ENCODE measurements at places on chromosomes 1 and 21.

- no peak for DNase-seq
Observed at GRCh38 chr1:216144661-216145450, 278.4 kb downstream of the USH2A start.

DNA sequence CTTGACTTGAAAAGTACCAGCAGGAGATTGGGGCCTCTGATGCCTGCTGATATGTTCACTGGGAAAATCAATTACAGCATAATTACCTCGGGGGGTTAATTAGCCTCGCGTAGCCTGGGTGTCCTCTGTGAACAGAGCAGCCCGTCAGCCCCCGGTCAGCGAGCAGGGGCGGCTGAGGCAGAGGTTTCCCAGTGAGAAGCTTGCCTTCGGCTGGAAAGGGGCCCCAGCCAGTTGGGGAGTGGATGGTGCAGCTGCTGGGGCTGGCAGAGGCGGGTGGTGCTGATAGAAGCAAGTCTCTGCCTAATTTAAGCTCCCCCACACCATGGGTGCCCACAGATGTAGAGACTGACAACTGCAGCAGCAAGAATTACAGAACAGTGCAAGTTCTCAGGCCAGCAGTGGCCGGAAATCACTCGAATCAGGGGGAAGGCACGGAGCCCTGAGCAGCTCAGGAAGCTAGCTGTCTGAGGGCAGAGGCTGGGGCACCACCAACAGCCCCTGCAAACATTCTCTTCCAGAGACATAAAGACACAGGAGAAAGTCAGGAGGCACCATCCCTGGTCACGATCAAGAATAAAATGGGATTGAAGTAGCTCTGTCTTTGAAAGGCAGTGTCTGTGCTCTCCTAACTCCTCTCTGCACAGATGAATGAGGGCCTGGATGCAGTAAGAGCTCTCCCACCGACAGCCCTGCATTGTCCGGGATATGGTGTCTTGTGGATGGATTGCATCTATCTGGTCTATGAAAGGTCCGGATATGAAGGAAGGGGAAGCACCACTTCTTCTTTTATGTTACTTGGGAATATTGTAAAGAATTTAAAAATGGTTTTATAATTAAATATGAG is 166.5 kb upstream of the CD34 start:
- no peak for DNase-seq

DNA sequence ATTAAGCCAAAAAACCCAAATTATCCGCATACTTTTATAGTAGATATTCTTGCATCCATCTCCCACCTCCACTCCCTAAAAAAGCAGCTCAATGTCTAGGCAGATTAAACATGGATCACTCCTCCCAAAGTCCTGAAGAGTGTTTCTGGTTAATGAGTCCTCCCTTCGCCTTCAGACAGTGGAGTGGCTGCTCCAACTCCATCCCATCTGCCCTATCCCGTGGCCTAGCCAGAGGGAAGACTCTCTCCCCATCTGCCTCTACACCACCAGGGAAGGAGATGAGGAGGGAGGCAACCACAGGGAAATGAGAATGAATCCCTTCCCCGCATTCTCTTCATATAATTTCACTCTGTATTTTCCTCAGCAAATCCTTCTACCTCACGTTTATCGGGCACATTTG is 103.8 kb downstream of the SLC45A1 start:
- DNase-seq: no peak

DNA sequence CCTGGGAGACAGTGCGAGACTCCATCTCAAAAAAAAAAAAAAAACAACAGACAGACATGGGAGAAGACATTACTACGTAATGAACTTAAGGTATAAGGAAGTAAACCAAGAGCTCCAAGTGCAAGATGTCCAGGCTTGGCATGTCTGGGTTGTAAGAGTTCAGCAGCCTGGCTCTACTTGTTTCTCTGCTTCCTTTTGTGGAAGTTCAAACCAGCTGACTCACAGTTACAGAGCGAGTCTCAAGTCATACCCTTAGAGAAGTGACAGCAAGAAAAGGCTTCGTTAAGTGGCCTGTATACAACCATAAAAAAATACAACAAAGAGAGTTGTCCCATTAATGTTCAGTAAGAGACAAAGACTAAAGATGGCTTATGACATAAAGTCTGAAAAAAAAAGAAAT is 1.3 kb downstream of the RIT1 start:
- DNase-seq: peak; percentile 73

All from hematopoietic multipotent progenitor cell treated with erythropoietin and hydrocortisone succinate and interleukin-3 and kit ligand, for 6 days (in vitro differentiated cells).